ENCODE measurements at places on chromosomes 5 and 9. TPM values are rescaled to one million over a fixed set of nuclear protein-coding genes. Genes with fewer than 3 reads are reported as not detected.

GRCh38 chr5:162052676-162053075, 14.9 kb upstream of the GABRG2 start:
- no peak for DNase-seq

DNA sequence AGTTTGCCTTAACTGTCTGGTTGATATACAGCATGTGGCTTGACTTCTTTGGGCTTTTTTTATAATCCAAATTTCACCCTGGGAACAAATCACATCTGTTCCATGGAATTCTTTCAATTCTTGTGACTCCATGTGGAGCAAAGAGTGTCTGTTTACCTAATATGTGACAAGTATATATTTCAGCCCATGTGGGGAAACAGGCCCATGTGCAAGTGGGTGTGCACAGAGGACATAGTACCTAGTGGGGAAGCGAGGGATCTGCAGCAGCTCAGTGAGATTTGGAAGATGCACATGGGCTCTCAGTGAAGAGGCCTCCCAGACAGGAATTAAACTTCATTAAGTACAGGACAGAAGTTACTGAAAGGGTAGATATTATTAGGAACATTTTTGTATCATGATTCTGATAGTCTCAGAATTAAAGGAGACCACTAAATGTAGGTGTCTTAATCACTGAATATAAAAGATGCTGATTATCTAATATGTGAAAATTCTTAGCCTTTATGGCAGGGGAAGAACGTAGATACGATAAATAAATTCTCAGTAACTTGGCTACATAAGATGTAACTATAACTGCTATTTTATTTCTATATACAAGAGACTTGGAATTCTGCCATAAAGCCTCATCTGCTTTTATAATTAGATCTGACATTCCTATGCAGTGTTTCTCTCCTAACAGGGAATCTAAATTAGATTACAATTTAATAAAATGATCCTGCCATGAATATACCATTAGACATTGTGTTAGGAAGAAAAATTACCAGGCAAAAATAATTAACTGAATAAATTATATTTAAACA, 181.2 kb downstream of the SLC12A2 start:
- no peak for DNase-seq

- DNase-seq: no peak
These were observed 803 bp downstream of the C9orf152 start for GRCh38 chr9:110207071-110207641.

DNA sequence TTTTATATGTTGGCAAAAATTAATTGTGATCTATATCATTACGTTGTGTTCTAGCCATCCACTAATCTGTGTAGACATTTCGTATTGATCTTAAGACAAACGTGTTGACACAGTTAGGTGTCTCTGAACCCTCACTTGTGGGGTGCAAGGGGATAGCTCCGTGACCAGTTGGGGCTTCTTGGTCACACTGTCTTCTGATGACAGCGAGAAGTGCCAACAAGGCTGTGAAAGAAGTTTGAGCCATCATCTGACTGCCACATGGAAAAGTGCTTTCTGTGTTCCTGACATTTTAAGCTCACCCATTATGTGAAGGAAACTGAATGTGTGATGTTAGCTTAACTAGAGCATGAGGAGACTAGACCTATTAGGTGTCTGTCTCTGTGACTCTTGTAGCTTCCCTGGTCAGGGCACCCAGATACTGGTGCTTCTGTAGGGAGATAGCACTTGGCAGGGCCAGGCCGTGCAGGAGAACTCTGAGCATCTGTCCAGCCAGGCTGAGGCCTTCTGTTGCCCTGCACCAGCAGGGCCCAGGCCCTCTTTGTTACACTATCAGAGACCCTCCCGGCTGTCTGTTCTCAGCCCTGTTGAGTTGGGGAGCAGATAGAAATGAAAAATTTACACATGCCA, 52.8 kb upstream of the PHF2 start:
- no peak for DNase-seq

GRCh38 chr5:126884269-126884819, 107.4 kb downstream of the LMNB1 start:
- no peak for DNase-seq

DNA sequence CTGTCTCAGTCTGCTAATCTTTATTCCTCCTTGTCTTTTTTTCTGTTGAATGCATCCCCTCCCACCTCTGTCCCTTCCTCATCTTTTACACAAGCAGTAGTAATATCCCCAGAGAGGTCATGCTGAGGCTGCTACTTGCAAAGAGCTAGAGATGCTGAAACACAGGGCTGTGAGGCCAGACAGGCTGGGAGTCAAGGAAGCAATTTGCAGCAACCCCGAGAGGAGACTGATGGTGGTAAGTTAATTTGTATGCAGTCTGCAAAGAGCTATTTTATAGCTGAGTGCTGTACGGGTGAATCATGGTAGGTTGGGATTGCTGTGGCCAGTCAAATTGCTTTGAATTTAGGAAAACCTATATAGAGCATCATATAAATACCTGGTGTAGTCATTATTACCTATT, 90.2 kb upstream of the SLC24A2 start:
- no peak for DNase-seq

- DNase-seq: no peak
These were observed 92.4 kb downstream of the RORB start for GRCh38 chr9:74589576-74589975.

The ORM2 gene
- not detected for total RNA-seq

The SHC3 gene
- total RNA-seq: not detected

The PRDM9 gene
- not detected for total RNA-seq
